Stimulated activated CD4-positive, alpha-beta T cell treated with anti-CD3 and anti-CD28 coated beads, Interleukin-1b, Interleukin-23, amount 100 ng/mL, for 48 hours (primary cell): ENCODE measurements at places on chromosomes 5 and 9.

DNA sequence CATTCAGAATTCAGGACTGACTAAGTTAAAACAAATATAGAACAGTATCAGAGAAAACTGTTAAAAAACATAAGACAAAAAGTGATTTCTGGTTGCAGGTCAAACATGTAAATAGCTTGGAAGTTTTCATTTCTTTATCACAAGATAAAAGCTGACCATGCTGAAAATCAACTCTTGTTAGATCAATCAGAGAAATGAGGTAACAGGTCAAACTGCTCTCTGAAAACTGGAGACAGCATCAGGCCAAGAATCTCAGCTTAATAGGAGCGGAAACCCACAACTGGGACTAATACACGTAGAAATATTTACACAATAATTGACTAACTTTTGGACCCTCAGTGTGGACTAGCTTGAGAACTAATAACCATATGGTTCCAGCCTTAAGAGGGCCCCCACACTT, 1012.8 kb upstream of the EDIL3 start:
- no peak for DNase-seq

GRCh38 chr9:69173891-69174615, at the start of gene TJP2:
Gene TJP2 (plus strand): TSS chr9:69174277. CDS start chr9:69174373, 96 bp downstream.
- DNase-seq: peak; percentile 31

- no peak for DNase-seq
These were observed 8.2 kb upstream of the SLC46A2 start for GRCh38 chr9:112898872-112899311.

DNA sequence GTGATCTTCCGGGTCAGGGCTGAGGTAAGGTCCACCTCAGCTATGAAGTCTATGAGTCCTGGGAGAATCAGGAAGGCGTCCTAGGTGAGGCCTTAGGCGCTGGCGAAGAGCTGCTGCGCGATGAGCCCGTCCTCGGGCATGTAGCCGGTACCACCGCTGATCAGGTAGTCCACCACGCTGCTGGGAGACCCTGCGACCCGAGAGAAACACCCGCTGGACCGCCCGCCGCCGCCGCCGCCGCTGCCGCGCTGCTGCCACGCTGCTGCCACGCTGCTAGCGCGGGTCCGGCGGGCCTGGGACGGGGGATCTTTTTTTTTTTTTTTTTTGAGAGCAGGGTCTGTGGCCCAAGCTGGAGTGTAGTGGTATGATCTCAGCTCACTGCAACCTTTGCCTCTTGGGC, 8.0 kb upstream of the DCAF12 start:
- DNase-seq: no peak

DNA sequence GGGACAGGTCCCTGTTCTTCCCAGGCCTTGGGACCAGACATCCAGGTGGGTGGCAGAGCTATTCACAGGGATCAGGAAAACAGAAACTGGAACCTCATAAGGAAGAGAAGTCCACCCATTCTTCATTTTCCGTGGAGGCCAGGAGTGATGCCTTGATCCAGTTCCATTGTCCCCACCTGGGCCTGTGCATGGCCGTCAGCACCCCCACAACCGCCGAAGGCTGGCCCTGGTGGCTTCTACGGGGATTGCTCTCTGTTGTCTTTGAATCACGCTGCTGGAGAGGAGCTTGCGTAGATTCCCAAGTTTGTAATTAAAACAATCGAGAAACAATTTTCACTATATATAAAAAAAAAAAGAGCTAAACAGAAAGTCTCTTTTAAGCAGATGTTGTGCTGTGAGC, 134.4 kb downstream of the MVB12B start:
- DNase-seq: no peak

- DNase-seq: no peak
These were observed 38.6 kb upstream of the NOTCH1 start for GRCh38 chr9:136584401-136584932.

GRCh38 chr9:107632216-107632615, 142.6 kb upstream of the KLF4 start:
- DNase-seq: no peak

GRCh38 chr5:127870914-127871313, 167.7 kb downstream of the CCDC192 start:
- DNase-seq: no peak

- DNase-seq: no peak
These were observed 161.7 kb downstream of the GNA14 start for GRCh38 chr9:77486463-77486862.

DNA sequence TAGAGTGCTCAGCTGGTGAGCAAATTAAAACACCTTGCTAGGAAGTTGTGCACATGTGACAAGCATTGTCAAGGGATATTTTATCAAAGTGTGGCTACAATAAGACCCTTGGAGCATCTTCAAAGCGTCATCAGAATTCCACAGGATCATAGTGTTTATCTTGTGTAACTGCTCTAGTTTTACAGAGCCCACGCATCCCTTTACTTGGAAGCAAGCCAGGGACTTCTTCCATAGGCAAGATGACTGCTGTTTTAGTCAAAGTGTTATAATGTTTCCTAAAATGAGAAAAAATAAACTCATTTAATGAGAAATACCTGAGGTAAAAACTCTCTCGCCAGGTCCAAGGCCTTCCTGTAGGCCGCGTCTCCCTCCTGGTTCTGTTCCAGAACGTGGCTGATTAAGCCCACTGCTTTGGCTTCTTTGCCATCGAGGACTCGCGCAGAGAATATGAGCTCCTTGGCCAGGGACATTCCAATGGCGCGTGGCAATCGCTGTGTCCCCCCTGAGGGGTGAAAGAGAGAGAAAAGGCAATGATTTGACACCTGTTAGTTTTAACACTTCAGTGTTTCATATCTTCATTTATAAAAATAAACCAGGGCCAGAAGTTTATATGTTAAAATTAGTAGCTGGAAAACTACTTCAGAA, 141.1 kb downstream of the AUH start:
- DNase-seq: no peak

DNA sequence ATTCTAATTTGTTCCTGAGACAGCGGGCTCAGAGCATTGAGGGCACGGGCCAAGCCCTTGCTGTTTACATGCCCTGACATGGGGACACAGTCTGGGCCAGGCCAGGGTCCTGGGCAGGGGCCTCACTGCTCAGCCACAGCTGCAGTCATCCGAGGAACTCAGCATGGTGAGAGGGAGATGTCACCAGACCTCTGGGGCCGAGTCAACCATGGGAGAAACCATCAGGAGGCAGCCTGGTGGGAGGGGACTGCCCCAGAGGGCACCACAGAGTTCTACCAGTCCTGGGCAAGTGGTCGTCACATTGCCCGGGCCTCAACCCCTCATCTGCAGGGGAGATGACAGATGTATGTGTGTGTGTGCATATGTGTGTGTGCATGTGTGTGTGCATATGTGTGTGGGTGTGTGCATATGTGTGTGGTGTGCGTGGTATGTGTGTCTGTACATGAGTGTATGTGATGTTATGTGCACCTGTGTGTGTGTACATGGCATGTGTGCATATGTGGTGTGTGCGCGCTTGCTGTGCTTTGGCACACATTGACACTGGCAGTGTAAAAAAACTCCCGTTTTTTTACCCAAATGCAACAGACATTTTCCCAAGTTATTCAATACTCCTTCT, 42.4 kb upstream of the TMEM250 start:
- no peak for DNase-seq

- no peak for DNase-seq
These were observed 530.3 kb downstream of the RASEF start for GRCh38 chr9:82532504-82533180.

DNA sequence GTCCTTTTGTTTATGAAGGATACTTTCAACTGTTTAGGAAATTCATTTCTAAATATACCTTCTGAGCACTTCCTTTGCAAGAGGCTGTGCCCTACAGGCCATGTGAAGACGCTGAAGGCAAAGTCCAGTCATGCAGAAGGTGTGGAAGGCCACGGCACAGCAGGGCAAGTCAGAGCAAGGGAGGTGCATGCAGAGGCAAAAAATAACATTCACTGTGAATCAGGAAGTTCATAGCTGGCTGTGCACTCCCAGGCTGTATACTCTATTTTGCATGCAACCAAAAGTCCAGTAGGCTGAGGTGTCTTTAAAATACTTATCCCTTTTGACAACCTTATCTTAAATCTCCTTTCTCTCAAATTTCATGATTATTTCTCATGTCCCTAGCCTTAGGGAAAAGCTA, 50.3 kb downstream of the GNAQ start:
- DNase-seq: peak; percentile 7

DNA sequence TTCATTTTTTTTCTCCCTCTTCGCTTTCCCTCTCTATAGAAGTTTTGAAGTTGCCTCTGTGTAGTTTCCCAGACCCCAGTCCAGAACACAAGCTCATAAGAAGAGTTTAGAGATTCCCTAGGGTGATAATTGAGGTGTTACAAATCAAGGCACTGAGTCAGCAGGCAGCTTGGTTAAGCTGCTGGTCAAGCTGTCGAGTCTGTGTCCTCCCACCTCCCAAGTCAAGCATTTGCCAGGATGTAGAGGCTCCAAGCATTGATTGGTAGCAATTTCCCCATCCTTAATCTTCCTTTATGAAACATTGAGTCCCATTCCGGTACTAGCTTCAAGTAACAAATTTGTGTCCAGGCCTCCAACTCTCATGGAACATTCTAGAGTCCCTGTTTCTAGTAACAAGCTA, 47.5 kb upstream of the SLC1A1 start:
- DNase-seq: no peak

GRCh38 chr9:1198085-1198484, 147.9 kb downstream of the DMRT2 start:
- DNase-seq: no peak

- no peak for DNase-seq
These were observed 516.1 kb downstream of the NTRK2 start for GRCh38 chr9:85185486-85186217.

GRCh38 chr5:157747173-157747740, 3.7 kb downstream of the LSM11 start:
- DNase-seq: no peak

DNA sequence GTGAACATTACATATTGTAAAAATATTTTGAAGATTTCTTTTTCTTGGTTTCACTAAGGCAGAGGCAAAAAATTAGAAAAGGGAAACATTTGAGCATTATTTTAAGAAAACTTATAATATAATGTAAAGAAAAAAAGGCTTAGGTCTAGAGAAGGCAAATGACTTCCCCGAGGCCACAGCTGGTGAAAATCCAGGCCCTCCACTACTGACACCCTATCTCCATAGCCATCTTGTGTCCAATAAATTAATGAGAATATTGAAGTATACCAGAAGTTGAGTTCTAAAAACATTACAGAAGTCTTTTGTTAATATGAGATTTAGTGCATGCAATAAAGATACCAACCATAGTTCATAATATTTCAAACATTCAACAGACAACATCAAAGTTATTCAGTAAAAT, 459.9 kb upstream of the RORB start:
- no peak for DNase-seq

DNA sequence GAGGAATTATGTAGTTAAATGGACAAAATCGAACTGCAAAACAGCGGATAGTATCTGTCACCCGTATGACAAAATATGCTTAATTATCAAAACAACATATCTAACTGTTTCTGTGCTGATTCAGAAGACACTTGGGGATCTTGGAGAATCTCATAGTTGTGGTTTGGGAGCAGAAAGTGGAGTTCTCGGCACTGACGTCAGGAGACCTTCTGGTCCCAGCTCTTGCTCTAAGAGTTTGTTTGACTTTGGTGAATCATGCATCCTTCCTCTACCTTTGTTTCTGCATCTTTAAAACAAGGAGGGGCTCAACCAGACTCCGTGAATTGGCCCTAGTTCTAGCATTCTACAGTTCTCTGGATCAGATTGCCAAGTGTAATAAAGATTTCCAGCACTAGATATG, 37.0 kb upstream of the TAF1L start:
- DNase-seq: no peak

DNA sequence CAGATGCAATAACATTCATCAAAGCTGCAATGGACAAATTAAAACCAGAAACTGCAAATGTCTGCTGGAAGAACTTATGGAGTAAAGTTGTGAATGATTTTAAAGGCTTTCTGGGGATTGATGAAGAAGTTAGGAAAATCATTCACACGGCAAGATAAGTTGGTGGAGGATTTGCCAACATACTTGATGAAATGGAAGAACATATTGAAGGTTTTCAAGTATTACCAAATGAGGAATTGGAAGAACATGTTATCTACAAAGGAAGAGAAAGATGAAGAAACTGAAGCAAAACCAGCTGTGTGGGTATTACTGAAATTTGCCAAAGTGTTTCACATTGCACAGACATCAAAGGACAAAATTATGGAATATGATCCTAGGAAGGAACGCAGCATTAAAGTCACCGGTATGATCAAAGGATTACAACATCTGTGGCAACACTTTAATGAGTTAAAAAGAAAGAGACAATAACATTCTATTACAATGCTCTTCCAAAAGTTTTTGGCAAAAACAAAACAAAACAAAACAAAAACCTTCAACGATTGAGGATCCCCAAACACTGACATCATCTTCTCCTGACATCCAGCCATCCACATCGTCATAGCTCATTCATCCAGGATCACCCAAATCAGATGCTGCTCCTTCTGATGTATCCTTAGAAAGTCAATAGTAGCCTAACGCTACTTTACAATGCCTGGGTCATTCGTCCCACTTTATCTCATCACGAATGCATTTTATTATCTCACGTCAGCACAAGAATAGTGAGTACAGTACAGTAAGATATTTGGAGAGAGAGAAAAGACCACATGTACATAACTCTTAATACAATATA, 61.3 kb upstream of the SMC5 start:
- DNase-seq: no peak

- DNase-seq: no peak
These were observed 126.4 kb upstream of the SLC12A2 start for GRCh38 chr5:127957183-127957582.

GRCh38 chr5:155004138-155004744, 9.3 kb upstream of the KIF4B start:
- DNase-seq: peak; percentile 21

- DNase-seq: no peak
These were observed 258.5 kb downstream of the BNC2 start for GRCh38 chr9:16611983-16612382.

DNA sequence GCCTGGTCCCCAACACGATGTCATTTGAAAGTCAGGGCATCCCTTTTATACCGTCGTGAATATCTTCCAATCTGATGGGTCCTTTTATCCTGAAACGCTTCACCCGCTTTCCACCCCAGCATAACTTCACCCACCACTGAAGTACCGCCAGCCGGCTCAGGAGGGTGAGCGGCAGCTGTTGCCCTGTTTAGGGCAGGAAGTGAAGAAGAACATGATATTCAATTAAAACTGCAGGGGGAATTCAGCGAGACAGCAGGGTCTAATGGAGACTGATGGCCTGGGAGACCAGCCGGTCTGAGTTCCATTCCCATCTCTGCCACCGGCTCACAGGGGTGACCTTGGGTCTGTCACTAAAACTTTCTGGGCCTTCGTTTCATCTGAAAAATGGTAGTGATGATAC, 68.2 kb upstream of the EGFLAM start:
- DNase-seq: no peak

- no peak for DNase-seq
These were observed 36.6 kb upstream of the CDH12 start for GRCh38 chr5:22889720-22890119.
